ENCODE measurements at places on chromosomes 3 and 15. TPM values are rescaled to one million over a fixed set of nuclear protein-coding genes. Genes with fewer than 3 reads are reported as not detected.
A peak's percentile ranks its signal among the peaks of the same experiment; 100 is the strongest.

The SLC6A20 gene
- total RNA-seq, result not detected

The SGO1 gene
- 4.5 TPM for total RNA-seq

The THAP10 gene
- total RNA-seq, result 5.9 TPM

The BLM gene
- 6.6 TPM for total RNA-seq

The LYSMD2 gene
- total RNA-seq, result 10.7 TPM

The MEIS2 gene
- 35.1 TPM for total RNA-seq

DNA sequence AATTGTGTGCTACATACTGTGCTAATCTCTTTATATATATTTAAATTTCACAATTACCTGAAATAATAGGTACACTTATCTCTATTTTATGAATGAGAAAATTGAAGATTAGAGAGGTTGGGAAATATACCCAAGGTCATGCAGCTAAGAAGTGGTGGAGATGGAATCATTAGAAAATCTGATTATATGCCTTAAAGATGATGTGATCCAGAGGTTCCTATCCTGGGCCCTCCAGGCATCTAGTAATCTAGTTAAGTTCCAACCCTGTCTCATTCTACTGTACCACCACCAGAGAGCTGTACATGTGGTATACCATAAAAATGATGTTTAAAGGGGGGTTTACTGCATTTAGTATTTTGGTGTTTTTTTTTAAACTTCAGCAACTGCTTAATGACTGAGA, 40.7 kb downstream of the SYN2 start:
- no peak for DNase-seq

DNA sequence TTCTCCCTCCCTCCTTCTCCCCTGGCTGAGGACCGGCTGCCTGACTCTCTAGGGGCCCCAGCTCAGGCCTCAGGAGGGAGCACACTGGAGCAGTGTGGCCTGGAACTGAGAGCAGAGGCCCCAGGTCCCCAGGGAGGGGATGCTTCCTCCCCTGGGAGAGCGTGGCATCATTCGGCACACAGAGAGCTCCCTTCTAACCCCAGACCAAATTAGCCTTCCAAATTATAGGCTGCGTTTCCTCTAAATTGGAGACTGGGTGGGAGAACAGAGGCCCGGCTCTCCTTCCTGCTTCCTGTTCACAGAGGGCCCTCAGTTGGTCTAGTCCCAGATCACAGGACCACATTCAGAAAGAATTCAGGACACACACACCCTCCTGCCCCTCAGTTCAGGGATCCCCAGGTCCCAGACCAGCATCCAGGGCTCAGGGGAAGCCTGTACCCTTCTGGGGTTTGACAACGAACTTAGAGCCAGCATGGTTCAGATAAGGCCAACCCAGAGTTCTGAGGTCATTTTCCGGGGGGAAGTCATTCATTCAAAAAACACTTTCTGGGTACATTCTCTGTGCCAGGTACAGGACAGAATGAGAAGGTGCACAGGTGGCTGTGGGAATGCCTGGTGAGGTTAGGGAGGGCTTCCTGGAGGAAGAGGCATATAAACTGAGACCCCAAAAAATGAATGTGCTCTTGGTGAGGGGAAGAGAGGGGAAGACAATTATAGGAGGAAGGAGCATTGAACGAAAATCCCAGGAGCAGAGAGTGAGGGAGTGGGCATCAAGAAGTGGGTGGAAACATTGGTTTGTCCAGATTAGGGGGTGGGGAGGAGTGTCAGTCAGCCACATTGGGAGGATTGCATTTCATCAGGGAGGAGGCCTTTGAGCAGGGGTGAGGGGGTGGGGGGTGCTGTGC, 28.4 kb upstream of the RPL29 start:
- no peak for DNase-seq

GRCh38 chr15:92981333-92981732, 81.2 kb downstream of the CHD2 start:
- no peak for DNase-seq

DNA sequence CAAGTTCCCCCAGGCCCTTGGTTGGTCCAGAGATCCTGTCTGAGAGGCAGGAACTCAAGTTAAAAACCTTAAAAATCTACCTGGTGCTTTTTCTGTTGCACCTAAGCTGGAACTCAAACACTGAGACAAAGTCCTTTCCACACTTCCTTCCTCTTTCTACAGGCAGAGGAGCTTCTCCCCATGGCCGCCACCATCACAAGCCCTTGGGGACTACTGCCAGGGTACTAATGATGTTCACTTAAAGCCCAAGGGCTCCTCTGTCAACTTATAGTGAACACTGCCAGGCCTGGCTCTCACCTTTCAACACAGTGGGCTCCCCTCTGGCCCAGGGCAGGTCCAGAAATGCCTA, 26.0 kb downstream of the TM4SF18 start:
- DNase-seq, result no peak

GRCh38 chr3:10232137-10232536, 16.1 kb upstream of the TATDN2 start:
- DNase-seq, result no peak

GRCh38 chr3:185526349-185526951, 25.9 kb downstream of the LIPH start:
- no peak for DNase-seq

DNA sequence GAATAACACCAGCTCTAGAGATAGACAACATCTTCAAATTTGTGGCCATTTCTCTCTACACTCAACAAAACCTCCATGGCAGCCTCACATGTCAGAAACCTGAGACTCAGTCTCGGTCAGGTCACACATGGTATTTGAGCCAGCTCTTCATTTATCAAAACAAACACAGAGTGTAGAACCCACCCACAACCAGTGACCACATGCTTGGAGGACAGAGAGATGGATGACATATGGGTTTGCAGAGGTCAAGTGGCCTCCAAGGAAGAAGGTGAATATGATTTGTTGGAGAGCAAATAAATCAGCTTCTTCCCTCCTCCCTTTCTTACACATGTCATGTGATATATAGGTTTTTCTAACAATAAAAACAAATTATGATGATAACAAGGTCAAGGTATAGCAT, 278.1 kb upstream of the LRTM1 start:
- DNase-seq, result no peak

DNA sequence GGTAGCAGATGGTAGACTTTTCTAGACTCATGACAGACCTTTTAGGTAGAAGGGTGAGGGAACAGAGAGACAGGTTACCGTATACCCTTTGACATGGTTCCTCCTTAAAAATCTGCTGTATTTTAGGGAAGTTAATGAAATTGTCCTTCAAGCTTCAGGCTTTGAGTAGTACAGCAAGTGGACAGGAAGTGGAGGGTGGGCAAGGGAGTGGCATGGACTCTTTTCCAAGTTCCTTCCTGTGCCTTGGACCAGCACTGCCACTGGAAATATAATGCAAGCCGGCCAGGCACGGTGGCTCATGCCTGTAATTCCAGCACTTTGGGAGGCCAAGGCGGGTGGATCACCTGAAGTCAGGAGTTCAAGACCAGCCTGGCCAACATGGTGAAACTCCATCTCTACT, 156.1 kb upstream of the LRRFIP2 start:
- no peak for DNase-seq

GRCh38 chr3:18891641-18892040, 256.7 kb upstream of the KCNH8 start:
- no peak for DNase-seq

GRCh38 chr3:47890126-47890827, 87.3 kb downstream of the DHX30 start:
- no peak for DNase-seq

- no peak for DNase-seq
Observed at GRCh38 chr15:55250941-55251340, 38.7 kb downstream of the RAB27A start.

GRCh38 chr3:52554026-52554755, 17.8 kb downstream of the UQCC5 start:
- DNase-seq, result no peak

GRCh38 chr15:49495993-49496753, 73.1 kb downstream of the FGF7 start:
- no peak for DNase-seq

DNA sequence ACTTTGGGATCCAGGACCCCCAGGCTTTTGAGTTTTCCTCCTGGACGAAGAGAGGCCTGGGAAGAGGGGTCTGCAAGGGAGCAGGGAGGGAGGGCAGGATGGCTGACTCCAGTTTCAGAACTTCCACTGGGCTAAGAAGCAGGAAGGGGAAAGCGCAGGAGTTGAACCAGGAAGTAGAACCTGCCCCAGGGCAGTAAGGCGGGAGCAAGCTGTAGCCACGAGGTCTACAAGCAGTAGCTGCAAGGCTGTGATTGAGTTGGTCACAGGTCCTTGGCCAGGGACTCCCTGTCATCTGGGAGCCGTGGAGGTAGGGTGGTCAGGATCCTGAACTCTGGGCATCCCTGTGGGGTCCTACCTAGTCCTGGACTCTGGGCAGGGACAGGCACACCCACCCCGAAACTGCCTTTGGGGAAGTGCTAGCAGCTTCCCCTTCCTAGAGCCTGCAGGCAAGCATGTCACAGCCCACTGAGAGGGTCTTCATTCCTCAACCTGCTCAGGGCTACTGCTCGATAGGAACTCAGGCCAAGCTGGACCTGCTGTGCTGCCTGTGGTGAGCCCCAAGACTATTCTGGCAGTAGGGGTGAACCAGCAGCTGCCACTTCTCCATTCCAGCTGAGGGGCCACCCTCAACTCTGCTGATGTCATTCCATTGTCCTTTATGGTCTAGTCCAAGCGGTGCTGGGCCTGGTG, 5.8 kb upstream of the GNAI2 start:
- no peak for DNase-seq

- DNase-seq, result no peak
Observed at GRCh38 chr3:160403028-160403545, 3.6 kb downstream of the SMC4 start.

DNA sequence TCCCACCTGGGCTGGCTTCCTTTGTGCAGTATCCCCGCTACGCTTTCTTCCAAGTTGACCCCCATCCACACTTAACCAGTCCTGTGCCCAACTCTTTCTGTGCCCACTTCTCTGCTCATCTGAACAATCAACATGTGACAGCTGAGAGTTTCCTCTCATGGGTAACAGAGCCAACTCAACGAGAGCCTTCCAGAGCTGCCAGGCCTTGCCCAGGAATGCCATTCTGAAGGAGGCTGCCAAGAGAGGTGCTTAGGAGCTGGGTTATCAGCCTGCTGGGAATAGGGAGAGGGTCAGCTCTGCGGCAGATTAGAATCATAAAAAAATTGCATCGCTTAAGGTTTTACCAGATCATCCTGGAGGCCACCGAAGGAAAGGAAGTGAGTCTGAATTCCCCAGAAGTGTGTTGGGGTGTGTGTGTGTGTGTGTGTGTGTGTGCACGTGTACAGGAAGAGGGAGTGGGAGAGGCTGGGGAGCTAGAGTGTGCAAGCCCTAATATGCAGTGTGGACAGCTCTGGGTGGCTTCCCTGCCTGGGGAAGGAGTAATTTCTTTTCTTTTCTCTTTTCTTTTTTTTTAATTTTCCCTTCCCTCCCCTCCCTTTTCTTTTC, 66.7 kb downstream of the ITGA11 start:
- DNase-seq, result no peak

DNA sequence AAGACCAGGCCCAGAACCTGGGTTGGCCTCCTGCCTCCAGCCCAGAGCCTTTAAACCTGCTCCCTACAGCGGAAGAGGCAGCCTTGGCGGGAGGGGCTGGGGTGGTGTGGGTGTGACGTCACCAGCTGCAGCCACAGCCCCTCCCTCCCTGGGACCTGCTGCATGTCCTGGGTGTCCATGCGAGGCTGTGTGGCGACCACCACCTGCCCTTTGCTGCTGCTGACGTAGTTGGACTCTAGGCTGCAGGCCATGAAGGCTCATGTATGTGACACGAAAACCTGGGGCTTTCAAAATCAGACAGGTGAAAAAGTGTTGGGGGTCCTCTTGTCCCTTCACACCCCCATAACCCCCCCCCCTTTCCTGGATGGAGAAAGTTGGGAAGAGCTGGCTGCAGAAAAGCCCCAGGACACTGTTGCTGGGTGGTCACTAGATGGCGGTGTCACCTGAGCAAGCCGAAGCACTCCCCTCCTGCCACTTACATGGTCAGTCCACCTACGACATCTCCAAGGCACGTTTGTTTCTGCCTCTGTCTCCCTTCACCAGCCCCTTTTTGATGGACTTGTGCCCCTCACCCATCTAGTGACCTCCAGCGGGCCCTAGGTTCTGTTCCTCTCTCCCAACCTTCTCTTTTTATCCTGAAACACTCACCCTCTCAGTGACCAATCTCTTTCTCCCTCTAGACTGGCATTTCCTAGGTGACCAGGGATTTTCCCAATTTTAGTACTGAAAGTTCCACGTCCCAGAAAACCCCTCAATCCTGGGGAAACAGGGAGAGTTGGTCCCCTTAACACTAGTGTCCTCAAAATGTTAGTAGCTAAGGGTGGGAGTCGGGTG, 35.2 kb downstream of the SLC6A20 start:
- peak; percentile 45 for DNase-seq

DNA sequence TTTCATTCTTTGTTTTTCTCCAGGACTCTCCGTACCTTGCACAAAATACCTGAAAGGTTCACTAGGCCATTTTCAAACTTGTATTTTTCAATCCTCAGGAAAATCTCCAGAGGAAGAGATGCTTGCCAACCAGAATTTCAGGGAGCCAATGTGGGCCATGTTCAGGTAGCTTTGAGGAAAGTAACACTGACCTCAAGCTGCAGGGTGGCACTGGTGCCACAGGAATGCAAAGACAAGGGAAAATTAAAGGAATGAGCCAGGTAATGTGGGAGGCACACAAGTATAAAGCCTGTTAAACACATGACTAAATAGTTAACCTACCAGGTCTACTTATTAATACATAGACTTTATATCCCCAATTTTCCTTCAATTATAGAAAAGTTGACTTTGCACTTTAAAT, 51.9 kb upstream of the GAP43 start:
- DNase-seq, result no peak

DNA sequence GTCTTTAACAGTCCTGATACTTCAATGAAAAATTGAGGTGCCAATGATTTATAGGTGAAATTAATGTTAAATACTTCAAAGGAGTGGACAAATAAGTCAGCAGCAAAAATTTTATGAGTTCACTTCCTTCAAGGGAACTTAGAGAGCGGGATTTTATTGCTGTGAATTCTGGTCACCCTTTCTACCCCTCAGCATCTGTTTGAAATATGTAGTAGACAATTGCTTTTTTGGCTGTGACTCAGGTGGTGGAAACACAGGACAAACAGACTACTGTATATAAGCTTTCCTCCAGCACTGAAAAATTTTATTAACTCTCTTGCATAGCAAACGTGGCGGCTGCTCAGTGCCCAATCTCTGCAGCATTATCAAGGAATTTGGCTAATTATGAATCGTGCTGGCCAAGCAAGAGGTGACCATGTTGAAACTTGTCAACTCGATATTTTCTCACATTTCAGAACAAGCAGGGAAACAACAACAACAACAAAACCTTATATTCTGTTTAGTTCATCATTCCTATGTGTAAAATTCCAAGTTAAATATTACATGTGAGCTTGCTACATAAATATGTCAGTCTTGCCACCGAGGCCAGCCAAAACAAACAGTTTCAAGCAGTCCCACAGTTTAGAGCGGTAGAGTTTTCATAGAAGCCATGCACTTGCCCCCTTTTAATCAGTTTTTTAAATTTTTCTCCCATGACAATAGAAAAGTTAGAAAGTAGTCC, 420.2 kb downstream of the FOXP1 start:
- no peak for DNase-seq

- DNase-seq, result no peak
Observed at GRCh38 chr15:57827021-57827420, 120.5 kb downstream of the POLR2M start.

Measured in HFFc6 (cell line).